ENCODE measurements at places on chromosomes 6 and 20. TPM values are rescaled to one million over a fixed set of nuclear protein-coding genes. Genes with fewer than 3 reads are reported as not detected.

SYCP2 gene
- total RNA-seq = 1.2 TPM

CST11 gene
- not detected for total RNA-seq

DNA sequence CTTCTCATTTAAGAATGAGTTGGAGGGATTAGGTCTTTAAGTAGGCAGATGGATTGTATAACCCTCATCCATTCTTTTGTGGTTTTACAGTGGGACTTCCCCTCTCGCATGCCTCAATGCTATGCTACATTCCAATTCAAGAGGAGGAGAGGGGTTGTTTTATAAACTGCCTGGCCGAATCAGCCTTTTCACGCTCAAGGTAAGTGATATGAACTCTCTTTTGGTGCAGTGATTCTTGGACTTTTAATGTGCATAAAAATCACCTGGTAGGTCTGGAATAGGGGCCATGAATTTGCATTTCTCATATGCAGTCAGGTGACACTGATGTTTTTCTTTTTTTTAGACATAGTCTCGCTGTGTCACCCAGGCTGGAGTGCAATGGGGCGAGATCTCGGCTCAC lies 10.8 kb downstream of the ASXL1 start:
- H3K36me3 ChIP-seq = peaks cover 61% of the 10 kb centered on the region
- no peak for DNase-seq
- no peak overlapping the region for H3K27ac ChIP-seq
- H3K4me1 ChIP-seq = no peaks in the 10 kb centered on the region
- no peaks in the 10 kb centered on the region for H3K27me3 ChIP-seq

- H3K36me3 ChIP-seq = no peaks in the 10 kb centered on the region
- H3K27ac ChIP-seq = no peak overlapping the region
- DNase-seq = peak; percentile 79
- H3K4me3 ChIP-seq = no peak overlapping the region
Measured at GRCh38 chr6:137512757-137513605, 18.8 kb upstream of the OLIG3 start.

Measured in endodermal cell (in vitro differentiated cells).